Fibroblast of lung (primary cell): ENCODE measurements at places on chromosomes 6 and 20. TPM values are rescaled to one million over a fixed set of nuclear protein-coding genes. Genes with fewer than 3 reads are reported as not detected.

DNA sequence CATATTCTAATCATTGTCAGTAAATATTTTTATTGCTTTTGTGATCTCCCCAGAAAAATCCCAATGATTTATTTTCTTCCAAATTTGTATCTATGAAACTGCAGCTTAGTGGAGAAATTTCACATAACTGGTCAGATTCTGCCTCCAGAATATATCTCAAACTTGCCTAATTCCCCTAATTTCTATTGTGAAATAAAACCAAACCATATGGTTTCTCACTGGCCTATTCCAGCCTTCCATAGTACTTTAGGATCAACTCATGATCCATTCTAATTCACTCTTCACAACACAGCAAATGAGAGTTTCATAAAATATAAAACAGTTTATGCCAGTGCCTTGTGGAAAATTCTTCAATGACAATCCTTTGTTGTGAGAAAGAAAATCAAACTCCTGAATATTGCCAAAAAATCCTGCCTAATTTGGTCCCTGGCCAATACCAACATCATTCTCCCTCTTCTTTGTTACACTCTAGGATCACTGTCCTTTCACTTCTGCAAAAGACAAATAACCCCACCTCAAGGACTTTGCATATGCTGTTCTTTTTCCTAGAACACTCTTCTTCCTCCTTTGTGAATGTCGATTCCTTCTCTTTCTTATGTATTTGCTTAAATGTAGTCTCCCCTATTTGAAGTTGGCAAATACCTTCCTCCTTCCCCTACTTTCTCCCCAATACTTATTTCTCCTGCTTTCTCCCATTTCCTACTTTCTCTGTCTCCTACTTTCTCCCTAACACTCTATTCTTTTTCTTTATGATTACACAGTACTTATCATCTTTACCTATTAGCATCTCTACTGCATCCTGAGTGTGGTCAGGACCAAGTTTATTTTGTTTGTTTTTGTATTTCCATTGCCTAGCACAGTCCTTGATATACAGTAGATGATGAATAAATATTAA, 587.5 kb downstream of the RFPL4B start:
- H3K27ac ChIP-seq = no peak overlapping the region
- H3K27me3 ChIP-seq = no peaks in the 10 kb centered on the region
- peaks cover 9% of the 10 kb centered on the region for H3K4me1 ChIP-seq
- no peak for DNase-seq

DNA sequence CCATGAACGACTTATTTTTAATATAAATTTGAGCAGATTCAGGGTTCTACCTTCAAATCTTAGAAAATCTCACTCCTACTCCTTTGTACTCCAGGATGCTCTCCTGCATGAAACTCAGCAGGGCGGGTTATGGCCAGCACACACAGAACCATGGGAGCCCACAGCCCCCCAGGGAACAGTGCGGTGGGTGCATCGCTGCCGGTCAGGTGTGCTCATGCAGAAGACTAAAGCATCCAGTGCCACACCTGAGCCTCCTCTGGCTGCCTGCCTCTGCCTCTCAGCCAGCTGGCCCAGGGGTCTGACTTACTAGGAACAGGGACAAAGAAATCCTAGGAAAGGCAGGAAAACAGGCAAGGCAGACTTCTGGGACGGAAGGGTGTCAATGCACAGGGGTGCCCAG, 31.8 kb downstream of the EZR start:
- H3K4me3 ChIP-seq = no peak overlapping the region
- no peaks in the 10 kb centered on the region for H3K27me3 ChIP-seq
- H3K27ac ChIP-seq = no peak overlapping the region
- peaks cover 6% of the 10 kb centered on the region for H3K4me1 ChIP-seq

DNA sequence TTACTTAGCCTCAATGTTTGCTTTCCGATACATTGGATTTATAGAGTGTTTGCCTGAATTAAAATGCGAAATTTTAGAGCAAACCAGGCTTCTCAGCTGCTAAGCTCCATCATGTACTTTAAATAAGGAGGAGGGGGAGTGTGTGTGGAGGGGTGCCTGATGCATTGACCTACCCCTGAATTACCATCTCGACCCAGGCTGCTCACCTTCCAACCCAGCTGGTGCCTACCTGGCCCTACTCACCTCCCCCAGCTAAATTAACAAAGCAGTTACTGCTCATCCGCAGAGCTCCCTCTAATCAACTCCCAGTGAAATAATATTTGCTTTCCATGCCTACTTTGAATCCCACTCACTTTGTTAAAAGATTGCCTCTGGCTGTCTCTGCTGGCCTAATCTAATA, 544.5 kb downstream of the MAFB start:
- H3K4me1 ChIP-seq = no peaks in the 10 kb centered on the region
- no peaks in the 10 kb centered on the region for H3K36me3 ChIP-seq

GRCh38 chr6:135922174-135922573, 70.7 kb downstream of the PDE7B start:
- peak; percentile 98 for DNase-seq
- peak overlapping the region; percentile 11 for H3K27ac ChIP-seq
- H3K4me1 ChIP-seq = peaks cover 5% of the 10 kb centered on the region

GRCh38 chr6:4603291-4603690, 172.9 kb upstream of the CDYL start:
- H3K36me3 ChIP-seq = no peaks in the 10 kb centered on the region
- H3K27me3 ChIP-seq = no peaks in the 10 kb centered on the region
- peaks cover 13% of the 10 kb centered on the region for H3K4me1 ChIP-seq
- no peak overlapping the region for H3K27ac ChIP-seq
- DNase-seq = peak; percentile 97

- no peak overlapping the region for H3K4me3 ChIP-seq
- no peaks in the 10 kb centered on the region for H3K4me1 ChIP-seq
- no peaks in the 10 kb centered on the region for H3K27me3 ChIP-seq
- no peak overlapping the region for H3K27ac ChIP-seq
Measured at GRCh38 chr6:39731565-39731964, 6.4 kb upstream of the KIF6 start.

The VIP gene
- total RNA-seq = not detected in 2 replicates

The SSTR4 gene
- not detected in 2 replicates for total RNA-seq

The ALDH8A1 gene
- total RNA-seq = 0.26 and 0.50 TPM in 2 replicates
